ENCODE measurements at places on chromosomes 11 and 22.
A peak's percentile ranks its signal among the peaks of the same experiment; 100 is the strongest.

DNA sequence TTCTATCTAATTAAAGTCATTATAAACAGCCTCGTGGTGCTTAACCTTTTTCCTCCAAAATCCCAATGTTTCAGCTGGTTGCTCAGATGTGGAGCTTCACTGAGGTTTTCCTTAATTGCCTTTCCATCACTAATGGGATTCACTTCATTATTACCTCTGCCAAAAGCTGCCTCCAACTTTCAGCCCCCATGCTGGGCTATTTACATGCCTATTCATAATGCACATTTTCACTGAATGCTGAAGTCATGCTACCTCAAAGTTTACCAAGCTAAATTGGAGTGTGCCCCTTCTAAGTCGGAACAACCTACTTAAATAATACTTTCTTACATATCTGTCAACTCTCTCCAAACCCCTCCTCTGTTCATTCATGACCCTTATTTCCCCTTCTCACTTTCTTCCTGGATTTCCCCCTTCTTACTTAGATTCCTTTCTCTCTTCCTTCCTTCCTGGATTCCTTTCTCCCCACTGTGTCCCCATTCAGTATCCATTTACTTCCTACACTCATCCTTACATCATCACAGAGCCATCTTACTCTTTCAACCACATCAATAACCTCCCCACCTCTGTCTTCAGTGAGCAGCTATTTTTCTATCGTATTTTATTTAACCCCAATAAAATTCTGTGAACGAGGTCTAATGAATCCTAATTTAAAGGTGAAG, 887.3 kb upstream of the TENM4 start:
- no peak for DNase-seq

GRCh38 chr11:17508306-17508705, 31.7 kb upstream of the ABCC8 start:
- DNase-seq = no peak

- DNase-seq = no peak
Measured at GRCh38 chr11:40306938-40307548, 1152.4 kb downstream of the LRRC4C start.

DNA sequence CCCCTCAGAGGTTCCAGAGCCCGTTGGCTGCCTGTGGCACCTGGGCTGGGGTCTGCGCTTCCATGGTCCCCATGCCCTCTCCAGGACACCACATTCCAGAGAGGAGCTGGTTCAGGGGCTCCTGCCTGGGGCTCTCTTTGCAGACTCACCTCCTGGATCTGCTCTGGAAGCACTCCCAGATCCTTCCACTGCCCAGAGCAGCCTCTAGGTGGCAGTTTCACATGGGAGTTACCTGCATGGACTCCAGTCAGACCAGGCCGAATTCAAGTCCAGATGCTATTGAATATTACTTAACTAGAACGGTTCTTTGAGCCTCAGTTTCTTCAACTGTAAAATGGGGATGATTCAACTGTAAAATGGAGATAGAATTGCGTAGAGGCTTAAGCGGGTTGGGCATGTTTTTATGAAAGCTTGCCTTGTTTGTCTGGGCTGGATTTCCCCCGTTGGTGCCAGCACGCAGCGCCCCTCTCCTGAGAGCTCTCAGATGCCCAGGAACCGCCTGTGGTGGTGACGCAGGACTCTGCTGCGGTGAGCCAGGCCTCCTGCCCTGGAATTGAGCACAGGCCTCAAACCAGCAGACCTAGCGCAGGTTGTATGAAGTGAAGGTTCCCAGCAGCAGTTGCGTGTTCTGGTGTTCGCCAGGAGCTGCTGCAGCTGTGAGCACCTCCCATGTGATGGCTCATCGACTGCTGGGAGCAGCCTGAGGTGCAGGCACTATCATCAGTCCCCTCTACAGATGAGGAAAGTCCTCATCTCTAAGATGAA, 44.2 kb downstream of the LMO1 start:
- DNase-seq = peak; percentile 7

Measured in stimulated activated CD4-positive, alpha-beta T cell treated with anti-CD3 and anti-CD28 coated beads, Interleukin-12 subunit alpha, Interleukin-12 subunit beta, amount 100 ng/mL, for 24 hours (primary cell).